Testis (tissue), 5 donors: ENCODE measurements at places on chromosomes 5 and 9.

GRCh38 chr5:151475388-151475787, 28.0 kb downstream of the SLC36A1 start:
- no peak for DNase-seq

- DNase-seq: no peak
Measured at GRCh38 chr9:128358861-128359260, 12.3 kb upstream of the URM1 start.

DNA sequence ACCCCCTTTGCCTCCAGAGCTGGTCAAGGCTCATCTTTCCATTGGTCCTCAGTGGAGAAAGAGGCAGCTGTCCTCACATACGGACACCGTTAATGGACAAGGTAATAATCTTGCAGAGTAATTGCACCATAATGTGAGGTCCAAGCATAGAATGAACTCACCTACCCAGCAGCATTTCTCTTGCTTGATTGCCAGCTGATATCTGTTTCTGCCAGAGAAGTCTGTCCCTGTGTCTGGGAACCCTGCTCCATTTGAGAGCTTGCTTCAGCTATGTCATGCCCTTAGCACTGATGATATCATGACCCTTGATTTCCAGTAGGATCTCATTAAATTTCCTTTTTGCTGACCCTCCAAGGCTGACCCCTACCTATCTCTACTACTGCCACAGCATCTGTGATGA, 154.6 kb downstream of the PIK3R1 start:
- no peak for DNase-seq

- DNase-seq: no peak
Measured at GRCh38 chr9:74458832-74459231, 38.3 kb upstream of the RORB start.

GRCh38 chr5:177496727-177497291, 595 bp downstream of the PDLIM7 start:
- peak; percentile 74 for DNase-seq

DNA sequence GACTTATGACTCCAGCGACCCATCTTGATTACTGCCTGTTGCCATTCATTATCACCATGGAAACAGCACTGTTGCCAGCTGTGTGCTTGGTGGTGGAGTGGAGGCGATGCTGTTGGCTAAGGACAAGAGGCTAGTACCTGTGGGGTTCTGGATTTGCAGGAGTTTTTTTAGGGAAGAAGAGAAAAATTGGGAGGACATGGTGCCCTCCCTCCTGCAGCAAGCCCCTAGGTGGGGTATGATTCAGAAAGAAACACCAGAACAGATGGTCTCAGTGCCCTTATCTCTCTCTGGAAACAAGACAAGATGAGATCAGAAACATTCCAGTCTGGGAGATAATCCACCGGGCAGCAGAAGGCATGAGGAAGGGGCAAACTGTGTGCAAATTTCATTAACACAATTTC, 87.8 kb upstream of the TLR4 start:
- no peak for DNase-seq

GRCh38 chr5:109413458-109413857, 3.7 kb upstream of the PJA2 start:
- no peak for DNase-seq

DNA sequence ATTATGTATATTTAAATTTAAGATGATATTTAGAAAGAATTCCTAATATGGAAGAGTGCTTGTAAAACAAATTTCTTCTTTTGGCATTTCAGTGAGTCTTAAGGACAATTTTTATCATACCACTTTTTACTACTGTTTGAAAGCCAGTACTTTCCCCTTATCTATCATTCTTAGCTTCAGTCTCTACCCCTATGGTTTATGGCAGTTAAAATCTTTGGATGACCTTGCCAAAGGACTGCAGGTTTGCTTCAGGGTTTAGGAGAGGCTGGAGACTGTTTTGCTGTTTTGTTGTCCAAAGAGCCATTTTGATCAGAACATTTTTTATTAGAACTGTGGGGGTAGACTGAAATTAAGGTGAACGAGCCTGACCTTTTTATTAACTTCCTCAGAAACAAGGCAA, 30.8 kb downstream of the SLC38A9 start:
- DNase-seq: no peak

DNA sequence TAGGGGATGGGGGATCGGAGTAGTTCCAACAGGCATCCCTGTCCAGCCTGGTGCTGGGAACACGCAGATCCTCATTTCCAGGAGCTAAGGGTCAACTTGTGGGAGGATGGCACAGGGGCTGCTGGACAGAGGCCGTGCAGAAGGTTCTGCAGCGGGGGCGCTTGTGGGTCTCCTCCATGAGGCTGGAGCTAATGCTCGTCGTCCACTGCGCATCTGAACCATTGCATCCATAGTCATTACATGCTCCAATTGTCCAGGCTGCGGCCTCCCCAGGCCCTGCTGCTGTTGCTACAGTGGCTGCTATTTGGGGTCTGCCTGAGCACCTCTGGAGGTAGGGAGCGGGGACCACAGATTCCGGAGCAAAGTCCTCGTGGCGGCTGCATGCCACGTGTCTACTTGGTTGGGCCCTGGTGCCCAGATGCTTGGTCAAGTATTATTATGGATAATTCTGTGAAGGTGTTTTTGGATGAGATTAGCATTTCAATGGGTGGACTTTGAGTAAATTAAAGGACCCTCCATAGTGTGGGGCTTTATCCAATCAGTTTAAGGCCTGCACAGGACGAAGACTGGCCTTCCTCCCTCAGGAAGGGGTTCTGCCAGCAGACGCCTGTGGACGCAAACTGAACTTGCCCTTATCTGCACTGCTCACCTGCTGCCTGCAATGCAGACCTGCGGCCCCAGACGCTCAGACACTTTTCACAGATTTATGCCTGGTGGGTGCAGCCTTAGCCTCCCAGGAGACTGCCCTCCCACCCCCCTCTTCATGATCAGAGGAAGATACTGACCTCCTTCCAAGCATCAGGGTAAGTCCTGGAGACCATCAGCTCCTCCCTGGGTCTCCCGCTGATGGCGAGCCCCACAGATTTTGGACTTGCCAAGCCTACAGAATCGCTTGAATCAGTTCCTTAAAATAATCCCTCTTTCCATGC, 127.5 kb upstream of the IRX4 start:
- no peak for DNase-seq

DNA sequence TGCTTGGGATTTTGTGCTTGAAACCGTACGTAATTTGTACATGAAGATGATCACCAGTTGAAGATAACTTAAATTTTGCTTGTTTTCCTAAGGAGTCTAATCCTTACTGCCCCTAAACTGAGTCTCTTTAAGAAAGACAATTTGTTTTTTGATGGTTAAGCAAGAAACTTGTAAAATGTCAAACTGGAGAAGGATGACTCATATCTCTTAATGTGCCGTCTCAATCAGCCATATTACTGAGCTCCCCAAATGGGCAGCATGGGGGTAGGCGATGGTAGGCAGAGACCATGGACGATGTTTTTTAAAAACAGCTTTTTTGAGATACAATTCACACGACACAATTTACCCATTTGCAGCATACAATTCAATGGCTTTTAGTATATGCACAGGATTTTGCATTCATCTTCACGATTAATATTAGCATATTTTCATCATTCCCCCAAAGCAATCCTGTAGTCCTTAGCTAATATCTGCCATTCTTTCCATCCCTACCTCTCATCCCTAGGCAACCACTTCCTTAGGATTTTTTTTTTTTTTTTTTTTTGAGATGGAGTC, 14.3 kb downstream of the ARHGAP26 start:
- DNase-seq: no peak

GRCh38 chr5:134141331-134142050, 27.0 kb downstream of the TCF7 start:
- peak; percentile 13 for DNase-seq

- no peak for DNase-seq
Measured at GRCh38 chr5:132354381-132355139, 14.9 kb upstream of the SLC22A5 start.

DNA sequence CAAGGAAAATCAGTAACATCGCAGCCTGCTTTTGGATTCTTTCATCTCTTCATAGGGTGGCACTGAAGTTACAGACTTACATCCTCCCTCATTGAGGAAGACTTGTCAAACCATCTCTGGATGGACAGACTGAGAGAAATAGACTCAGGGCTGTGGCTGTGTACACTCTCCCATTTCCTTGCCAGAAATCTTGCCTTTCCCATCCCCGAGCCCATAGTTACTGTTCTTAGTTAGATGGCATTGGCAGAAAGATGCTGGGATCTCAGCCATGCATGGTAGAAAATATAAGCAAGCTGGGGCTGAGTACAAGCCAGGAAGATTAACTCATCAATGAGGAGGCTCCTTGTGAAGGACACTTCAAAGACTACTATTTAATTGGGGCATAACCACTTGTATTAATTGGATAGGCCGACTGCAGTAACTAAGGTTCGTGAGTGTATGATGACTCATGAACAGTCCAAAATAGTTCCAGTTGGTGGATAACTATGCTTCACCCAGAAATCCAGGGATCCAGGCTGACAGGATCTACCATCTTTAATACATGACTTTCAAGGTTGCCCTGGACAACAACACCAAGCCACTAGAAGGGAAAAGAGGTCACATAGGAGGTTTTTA, 137.9 kb downstream of the TMEM38B start:
- no peak for DNase-seq

DNA sequence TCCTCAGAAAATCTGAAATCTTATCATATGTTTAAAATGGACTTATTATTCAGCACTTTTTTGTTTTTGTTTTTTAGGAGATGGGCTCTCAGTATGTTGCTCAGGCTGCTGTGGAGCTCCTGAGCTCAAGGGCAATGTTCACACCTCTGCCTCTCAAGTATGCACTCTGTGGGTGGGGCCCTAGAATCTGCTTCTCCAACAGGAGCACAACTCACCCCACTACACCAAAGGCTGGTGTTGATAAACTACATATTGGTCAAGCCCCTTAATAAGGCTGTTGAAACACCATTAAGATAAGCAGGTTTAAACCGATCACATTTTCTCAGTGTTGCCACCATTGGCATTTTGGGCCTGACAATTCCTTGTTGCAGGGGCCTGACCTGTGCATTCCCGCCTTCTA, 131.6 kb downstream of the FANCC start:
- DNase-seq: no peak

DNA sequence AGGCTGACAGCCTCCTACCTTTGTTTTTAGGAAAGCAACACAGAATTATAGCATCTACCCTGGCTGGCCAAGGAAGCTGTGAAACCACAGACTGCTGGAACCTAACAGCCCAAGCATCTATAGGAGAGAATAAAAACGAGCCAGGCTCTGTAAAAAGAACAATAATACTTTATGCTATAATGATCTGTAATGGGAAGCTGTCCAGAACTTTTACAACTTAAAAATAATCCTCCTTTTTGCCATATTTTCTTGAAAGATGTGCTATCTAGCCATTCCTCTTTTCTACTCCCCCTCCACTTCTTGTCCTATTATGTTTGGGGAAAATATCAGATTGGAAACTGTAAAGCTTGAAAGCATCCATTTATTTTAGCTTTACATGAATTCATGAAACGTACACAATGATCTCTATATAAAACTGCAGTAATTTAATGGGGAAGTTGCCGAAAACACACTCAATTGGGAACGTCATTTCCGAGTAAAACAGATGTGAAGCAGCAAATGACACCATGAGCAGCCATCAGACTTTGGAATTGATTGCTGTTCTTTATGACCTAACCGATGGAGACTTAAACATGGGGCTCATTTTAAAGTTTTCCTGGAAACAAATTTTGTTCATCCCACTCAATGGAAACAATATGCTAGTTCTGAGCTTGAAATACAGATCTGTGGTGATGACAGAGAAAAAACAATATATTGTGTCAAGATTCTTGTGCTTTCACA, 450.3 kb upstream of the CLINT1 start:
- no peak for DNase-seq

DNA sequence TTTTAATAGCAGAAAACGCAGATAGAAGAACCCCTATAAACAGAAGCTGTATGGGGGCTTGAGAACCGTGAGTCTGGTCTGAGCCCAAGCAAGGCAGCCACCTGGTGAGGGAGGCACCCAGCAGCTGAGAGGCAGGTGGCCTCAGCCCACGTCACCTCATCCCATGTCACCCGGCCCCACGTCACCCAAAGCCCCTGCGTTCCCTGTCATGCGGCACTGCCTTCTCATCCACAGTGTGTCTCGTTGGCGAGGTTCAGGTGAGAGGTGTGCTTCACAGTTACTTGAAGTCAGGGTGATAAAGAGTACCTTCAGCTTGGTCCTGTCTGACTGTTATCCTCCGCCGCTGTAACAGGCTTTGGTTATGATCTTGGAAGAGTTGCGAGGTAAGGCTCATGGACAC, 80.6 kb upstream of the IRX4 start:
- no peak for DNase-seq

GRCh38 chr9:84394036-84394435, 53.5 kb upstream of the SLC28A3 start:
- no peak for DNase-seq

DNA sequence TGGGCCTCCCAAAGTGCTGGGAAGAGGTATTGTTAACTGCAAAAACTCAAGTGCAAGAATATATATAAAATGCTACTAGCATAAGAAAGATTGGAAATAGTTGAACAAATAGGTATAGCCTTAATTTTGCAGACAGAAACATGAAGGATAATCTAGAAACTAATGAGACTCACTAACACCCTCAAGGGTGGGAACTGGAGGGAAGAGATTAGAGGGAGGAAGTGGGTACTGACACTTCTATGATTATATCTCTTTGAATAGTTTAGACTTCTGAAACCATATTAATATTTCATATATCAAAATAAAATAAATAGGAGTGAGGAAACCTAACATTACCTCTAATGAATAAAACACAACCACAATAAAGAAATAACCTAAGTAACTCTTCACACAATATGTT, 23.0 kb downstream of the AUH start:
- no peak for DNase-seq

- no peak for DNase-seq
Measured at GRCh38 chr5:22560147-22560546, 293.0 kb downstream of the CDH12 start.

GRCh38 chr9:125889476-125890419, 142.6 kb downstream of the PBX3 start:
- DNase-seq: peak; percentile 59

GRCh38 chr9:41229408-41230401, 40.6 kb upstream of the ZNG1F start:
- DNase-seq: no peak

- DNase-seq: no peak
Measured at GRCh38 chr9:8337834-8338766, 538.5 kb upstream of the DMAC1 start.

DNA sequence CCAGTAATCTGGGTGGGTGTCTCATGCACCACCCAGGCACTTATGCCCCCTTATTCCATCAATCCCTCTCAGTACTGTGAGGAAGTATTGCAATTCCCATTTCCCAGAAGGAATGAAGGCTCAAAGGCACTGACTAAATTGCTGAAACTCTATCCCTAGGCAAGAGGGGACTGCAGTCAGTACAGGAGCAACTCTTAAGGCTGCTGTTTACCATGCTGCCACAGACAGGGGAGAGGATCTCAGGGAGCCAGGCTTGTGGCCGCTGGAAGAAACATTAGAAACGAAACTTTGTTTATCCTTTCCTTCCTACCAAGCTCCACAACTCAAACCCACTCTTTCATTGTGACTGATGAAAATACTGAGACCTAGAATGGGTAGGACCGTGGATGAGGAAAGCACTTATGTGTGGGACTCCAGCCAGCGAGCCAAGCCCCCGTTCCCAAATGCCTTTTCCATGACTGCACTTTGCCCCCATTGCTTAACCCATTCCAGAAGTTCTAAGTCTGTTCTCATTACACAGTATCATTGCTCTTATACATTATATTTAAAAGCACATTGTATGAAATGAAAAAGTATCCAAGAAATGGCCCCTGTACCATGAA, 54.3 kb downstream of the TLE1 start:
- DNase-seq: no peak
